CD8-positive, alpha-beta memory T cell (primary cell): ENCODE measurements at places on chromosomes 6 and 20.

- no peak for DNase-seq
Measured at GRCh38 chr6:107706516-107707115, 117.5 kb downstream of the SCML4 start.

DNA sequence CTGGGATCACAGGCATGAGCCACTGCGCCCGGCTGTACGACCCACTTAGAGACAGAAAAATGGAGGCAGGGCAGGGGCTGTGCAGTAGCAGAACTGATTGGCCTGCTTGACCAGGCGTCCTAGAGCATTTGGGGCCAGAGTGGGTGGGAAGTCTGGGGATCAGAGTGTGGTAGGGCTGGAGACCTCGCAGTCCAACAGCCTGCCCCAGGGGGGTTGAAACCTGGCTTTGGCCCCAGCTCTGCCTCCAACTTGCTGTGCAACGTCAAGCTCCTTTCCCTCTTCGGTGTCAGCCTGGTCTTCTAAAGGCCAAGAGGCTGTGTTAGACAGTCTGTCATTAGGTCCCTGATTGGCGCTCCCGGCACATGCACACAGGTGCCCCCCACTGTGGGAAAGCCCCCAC, 15.3 kb upstream of the SPDEF start:
- no peak for DNase-seq

DNA sequence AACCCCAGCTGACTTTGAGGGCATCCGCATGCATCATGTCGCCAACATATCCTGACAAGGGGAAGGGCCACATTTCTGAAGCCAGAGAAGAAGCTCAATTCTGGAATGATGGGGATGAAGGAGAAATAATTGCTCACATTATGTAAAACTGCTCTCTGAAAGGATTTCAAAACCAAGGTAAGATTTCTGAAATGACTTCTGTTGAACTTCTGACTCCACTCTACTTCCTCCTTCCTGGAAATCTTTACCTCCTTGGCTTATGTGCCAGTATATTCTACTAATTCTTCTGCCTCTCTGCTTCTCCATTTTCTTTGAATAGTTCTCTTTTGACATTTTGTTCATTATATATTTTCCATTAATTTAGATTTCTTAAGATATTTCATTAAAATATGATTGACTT, 31.9 kb downstream of the HLA-DPB1 start:
- DNase-seq = no peak

DNA sequence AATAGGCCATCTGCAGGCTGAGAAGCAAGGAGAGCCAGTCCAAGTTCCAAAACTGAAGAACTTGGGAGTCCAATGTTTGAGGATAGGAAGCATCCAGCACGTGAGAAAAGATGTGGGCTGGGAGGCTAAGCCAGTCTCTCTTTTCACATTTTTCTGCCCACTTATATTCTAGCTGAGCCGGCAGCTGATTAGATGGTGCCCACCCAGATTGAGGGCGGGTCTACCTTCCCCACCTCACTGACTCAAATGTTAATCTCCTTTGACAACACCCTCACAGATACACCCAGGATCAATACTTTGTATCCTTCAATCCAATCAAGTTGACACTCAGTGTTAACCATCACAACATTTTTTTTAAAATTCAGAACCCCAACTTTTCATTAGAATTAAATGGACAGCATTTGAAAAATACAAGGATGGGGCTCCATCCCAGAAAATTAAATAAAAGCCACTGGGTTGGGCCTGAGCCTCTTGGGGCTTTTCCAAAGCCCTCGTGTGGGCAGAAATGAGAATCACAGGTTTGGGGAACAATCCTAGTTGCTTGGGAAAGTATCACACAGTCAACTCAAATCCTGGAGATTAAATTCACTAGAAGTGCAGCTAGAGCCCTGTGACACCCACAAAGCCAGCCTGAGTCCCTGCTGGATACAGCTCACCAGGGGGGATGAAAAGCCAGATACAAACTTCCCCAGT, 2.2 kb downstream of the CLDN20 start:
- no peak for DNase-seq

DNA sequence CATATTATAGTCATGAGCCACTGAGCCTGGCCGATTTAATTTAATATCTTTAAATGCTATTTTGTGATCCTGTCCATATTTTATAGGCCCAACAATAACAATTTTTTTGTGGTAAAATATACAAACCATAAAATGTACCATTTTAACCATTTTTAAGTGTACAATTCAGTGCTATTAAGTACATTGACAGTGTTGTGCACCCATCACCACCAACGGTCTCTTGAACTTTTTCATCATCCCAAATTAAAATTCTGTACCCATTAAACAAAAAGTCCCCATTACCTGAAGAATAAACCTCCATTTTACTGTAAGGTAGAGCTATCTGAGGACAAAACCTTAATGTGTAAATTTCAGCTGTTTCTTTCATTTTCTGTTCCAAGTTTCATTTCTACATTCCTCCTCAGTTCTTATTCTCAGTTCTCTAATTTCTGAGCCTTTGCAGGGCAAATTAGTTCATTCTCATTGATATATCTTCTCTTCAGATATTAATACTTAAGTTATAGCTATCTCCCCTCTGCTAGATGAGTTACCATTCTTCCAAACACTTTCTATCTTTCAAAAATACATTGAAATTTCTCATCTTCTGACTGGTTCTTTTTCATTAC, 10.3 kb downstream of the MTO1 start:
- no peak for DNase-seq

DNA sequence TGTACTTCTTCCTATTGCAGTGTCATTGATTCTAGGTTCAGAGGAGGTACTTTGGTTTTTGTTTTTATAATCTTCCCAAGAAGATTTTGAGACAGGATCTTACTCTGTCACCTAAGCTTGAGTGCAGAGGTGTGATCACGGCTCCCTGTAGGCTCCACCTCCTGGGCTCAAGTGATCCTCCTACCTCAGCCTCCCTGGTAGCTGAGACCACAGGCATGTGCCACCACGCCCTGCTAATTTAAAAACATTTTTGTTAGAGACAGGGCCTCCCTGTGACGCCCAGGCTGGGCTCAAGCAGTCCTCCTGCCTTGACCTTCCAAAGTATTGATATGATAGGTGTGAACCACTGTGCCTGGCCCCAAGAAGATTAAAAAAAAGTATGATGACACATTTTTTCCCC, 3.4 kb upstream of the SLC17A5 start:
- peak; percentile 7 for DNase-seq

- no peak for DNase-seq
Measured at GRCh38 chr20:61950641-61951071, 115.0 kb downstream of the TAF4 start.

DNA sequence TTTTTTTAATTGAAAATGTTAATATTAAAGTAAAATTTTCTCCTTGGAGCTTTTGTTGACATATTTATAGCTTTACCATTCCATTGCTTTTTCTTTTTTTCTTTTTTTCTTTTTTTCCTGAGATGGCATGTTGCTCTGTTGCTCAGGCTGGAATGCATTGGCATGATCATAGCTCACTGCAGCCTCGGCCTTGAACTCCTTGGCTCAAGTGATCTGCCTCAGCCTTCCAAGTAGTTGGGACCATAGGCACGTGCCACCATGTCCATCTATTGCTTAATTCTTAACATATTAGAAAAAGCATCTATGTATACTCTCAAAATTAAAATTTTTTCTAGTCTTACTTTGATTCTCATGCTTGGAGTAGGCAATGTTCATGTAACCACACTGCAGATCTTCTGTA, 43.0 kb downstream of the RALGAPB start:
- no peak for DNase-seq

- no peak for DNase-seq
Measured at GRCh38 chr6:170006071-170006899, 254.9 kb downstream of the ERMARD start.

DNA sequence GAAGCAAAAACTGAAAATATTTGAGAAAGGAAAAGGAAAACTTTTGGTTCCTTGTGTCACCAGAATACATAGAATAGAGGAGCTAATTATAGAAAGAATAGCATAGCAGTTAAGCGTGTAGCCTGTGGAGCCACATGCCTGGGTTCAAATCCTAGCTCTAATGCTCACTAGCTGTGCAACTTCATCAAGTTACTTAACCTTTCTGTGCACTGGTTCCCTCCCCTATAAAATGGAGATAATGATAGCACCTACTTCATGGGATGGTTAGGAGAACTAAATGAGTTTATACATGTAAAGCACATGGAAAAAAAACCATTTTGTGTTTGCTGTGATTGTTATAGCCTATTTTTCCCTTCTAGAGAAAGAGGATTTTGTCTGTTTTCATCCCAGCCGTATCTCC, 24.5 kb upstream of the RNGTT start:
- DNase-seq = no peak

GRCh38 chr6:13285705-13286104, 42.6 kb downstream of the TBC1D7 start:
- DNase-seq = no peak

GRCh38 chr6:4274382-4275082, 139.2 kb upstream of the ECI2 start:
- DNase-seq = no peak

DNA sequence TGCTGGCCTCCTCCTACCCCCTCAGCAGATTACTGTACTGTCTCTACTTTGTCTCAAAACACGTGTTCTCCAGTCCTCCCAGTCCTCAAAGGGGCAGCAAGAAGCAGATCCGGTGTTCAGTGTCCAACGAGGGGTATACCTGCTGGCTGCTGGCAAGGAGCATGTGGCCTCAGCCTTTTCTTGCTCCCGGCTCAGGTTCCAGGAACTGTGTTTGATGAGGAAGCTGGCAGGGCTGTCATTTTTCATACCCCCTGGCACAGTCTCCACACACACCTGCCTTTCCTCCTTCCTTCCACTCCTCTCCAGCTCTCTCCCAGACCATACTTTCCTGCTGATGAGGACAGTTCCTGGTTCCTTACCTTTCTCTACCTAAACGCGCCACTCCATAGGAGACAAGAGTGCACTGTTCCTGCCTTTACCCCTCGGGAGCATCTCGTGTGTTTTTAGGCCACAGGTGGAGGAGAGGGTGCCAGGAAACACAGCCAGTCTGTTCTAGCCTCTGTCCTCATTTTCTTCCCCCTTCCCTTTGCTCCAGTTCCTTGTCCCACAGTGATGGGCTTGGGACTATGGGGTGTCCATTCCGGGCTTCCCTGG, 77.2 kb downstream of the SSR1 start:
- no peak for DNase-seq

GRCh38 chr20:38165089-38165965, at the start of gene TGM2:
Gene TGM2 (minus strand): TSS chr20:38165270. CDS start chr20:38165198, 72 bp downstream.
- DNase-seq = peak; percentile 25

- no peak for DNase-seq
Measured at GRCh38 chr20:23034721-23035671, at the start of gene SSTR4. Gene SSTR4 (plus strand): TSS chr20:23035312. CDS start chr20:23035484, 172 bp downstream.

DNA sequence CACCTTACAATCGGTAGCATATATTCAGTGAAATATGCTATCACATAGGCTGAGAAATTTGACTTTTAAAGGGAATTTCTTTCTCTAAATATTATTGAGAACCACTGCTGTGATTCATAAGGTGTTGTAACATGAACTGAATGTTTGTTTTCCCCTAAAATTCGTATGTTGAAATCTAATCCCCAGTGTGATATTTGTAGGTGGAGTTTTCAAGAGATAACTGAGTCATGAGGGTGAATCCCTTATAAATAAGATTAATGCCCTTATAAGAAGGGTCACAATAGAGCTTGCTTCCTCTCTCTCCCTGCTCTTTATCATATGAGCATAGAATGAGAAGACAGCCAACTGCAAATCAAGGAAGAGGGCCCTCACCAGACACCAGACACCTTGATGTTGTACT, 64.8 kb downstream of the LMBRD1 start:
- DNase-seq = no peak

GRCh38 chr6:17393892-17394631, 667 bp downstream of the CAP2 start:
- no peak for DNase-seq

DNA sequence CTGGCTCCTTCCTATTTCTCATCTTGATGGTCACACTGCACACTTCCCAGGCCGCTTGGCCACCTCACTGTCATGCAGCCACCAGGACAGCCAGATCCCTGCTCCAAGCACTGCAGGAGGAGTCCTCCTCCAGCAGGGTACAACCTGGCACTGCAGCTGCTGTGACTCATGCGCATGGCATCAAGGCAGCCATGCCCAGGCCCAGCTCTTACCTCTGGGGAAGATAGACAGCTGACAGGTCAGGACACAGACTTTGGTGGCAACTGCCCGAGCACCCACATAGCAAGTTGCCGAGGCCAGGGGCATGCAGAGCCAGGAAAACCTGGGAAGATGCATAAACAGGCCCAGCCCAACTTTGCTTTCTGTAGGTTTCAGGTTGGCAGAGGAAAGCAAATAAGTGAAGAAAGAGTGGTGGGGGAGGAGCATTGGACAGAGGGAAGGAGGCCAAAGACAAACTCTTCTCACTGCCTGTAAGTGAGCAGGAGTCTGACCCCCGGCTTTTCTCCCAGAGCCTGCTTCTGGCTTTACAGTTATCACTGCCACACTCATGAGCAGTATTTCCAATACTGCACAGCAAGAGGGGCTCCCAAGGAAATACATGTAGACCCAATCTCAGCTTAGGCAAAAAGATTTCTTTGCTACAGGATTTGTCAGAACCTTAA, 38.8 kb downstream of the SLC22A3 start:
- DNase-seq = no peak

GRCh38 chr6:117600008-117600743, 2.1 kb downstream of the GOPC start:
- no peak for DNase-seq

DNA sequence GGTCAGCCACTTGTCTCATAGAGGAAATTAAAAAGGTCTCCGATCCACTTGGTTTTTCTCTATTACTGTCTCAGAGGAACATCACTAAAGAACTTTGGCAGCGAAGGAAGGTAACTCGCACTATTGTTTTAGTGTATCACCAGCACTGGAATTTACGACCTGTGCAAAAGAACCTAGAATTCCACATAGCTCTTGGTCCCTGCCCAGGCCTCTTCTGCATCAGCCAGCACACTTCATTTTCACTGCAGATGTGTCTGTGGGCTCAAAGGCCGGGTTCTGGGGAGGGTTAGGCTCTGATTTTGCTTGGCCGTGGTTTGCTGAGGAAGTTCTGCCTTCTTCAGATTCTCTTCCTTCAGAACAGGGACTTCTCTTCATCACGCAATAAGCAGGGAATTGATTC, 102.8 kb upstream of the TMEM181 start:
- no peak for DNase-seq

- DNase-seq = no peak
Measured at GRCh38 chr20:32777177-32777956, 15.2 kb downstream of the DNMT3B start.

DNA sequence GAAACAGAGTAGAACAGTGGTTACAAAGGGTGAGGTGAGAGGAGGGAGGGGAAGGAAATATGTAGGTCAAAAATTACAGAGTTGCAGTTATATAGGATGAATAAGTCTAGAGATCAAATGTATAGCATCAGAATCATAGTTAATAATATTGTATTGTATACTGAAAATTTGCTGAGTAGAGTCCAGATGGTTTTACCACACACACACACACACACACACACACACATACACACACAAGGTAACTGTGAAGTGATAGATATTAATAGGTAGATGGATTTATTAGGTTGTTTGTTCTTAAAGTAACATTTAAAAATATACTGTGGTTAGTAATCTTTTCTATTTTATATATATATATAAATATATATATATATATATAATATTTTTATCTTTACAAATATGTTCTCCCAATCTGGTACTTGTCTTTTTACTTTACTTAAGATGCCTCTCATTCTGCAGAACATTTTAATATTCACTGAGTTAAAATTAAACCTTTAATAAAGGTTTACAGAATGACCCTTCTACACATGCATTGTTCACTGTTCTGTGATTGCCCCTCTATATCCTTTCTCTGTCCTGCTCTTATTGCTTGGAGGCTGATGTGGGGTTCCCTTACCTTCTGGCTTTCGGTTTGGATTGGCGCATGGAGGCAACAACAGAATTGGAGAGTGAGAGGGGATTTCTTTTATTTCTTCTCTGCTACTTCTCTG, 408 bp downstream of the PTCHD4 start:
- DNase-seq = no peak

- no peak for DNase-seq
Measured at GRCh38 chr6:139699911-139700310, 325.5 kb upstream of the CITED2 start.
